CD4-positive, alpha-beta T cell treated with Interleukin-1 beta for 1 hour (primary cell): ENCODE measurements at places on chromosomes 2 and 18.

DNA sequence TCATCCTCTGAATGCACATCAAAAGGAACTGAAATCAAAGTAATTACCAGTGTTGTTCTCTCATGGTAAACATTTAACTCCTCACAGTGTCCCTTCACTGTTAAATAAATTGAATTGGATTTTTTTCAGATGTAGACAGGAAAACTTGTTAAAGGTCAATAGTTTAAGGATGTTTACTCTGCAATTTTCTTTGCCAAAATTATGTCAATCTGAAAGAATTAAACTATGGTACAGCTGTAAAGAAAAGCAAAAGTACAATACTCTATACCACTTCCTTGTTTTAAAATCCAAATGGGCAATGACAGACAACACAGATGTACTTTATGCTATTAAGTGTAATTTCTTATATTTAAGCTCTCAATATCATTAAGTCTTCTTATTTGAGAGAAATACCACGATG, 153.2 kb downstream of the WDPCP start:
- no peak for DNase-seq

DNA sequence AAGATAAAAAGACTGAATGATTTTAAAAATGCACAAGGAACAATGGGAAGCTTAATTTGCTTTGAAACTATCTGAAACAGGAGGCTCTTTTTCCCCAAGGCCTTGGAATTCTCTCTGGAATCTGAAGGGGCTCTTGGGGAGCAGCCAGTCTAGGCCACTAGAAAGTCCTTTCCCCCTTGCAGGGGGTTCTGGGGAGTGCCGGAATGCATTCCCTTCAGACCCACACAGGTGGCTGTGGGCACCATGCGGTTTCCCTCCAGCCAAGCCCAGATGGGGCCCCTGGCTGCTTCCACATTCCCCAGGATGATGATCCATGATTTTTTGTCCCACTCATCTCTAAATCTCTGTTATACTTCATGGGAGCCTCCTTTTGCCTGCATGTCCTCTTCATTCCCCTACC, 10.7 kb downstream of the GPR45 start:
- no peak for DNase-seq

DNA sequence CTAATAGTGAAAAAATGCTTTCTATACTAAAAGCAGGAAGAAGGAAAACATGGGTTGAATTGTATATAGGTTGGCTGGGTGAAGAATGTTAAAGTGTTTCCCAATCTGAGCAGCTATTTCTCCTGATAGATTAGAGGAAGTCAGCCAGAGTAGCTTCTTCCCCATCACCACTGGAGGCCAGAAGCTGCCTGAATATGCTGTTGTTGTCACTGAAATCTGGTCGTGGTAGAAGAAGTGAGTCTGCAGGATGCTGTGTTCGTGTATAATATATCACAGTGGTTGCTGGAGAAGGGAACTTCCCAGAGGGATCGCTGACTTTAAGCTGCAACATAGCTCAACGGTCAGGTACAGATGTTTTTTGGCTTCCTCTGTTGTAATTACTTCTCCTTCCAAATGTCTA, 247.5 kb upstream of the LRATD1 start:
- no peak for DNase-seq

- peak; percentile 33 for DNase-seq
These were observed 715 bp upstream of the CFAP36 start for GRCh38 chr2:55518841-55519165.

- no peak for DNase-seq
These were observed 404.0 kb downstream of the TMEM182 start for GRCh38 chr2:103165836-103166235.

- DNase-seq: no peak
These were observed 128.0 kb downstream of the NEDD4L start for GRCh38 chr18:58172031-58172430.

DNA sequence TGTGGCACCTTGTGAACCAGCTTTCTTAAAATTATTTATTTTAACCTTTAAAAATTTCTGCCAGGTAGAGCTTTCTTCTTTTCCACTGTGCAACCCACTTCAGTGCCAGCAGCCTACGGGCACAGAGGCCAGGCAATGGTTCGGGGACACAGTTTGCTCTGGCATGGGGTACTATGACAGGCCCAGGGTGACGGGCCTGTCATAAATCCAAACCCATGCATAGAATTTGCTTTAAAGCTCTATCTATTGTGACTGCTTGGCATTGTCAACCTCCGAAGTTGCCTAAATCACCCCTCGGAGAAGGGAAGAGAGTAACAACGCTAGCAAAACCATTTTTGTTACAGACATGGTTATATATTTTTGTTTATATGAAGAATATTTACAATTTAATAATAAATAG, 1.5 kb downstream of the ODC1 start:
- DNase-seq: no peak

GRCh38 chr2:132519566-132519965, 103.0 kb downstream of the GPR39 start:
- DNase-seq: no peak

- no peak for DNase-seq
These were observed 678.3 kb downstream of the CBLN2 start for GRCh38 chr18:71865888-71866287.

GRCh38 chr2:38898256-38898655, 8.6 kb downstream of the ARHGEF33 start:
- no peak for DNase-seq

DNA sequence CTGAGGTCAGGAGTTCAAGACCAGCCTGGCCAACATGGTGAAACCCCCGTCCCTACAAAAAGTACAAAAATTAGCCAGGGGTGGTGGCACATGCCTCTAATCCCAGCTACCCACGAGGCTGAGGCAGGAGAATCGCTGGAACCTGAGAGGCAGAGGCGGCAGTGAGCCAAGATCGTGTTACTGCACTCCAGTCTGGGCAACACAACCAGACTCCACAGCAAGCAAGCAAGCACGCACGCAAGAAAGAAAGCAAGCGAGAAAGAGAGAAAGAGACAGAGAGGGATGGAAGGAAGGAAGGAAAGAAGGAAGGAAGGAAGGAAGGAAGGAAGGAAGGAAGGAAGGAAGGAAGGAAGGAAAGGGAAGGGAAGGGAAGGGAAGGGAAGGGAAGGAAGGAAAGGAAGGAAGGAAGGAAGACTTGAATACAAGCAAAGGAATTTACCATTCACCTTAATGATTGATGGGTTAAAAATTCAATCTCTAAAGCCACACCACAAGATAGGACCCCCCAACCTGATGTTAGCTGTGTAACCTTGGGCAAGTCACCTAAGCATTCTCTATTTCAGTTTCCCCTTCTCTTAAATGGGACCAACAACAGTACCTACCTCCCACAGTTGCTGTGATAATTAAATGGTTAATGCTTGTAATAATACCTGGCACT, 181.7 kb downstream of the ATAD2B start:
- no peak for DNase-seq

- no peak for DNase-seq
These were observed 126.3 kb downstream of the TPGS2 start for GRCh38 chr18:36702401-36703013.

- DNase-seq: no peak
These were observed 117.5 kb upstream of the SNTG2 start for GRCh38 chr2:833180-833579.

DNA sequence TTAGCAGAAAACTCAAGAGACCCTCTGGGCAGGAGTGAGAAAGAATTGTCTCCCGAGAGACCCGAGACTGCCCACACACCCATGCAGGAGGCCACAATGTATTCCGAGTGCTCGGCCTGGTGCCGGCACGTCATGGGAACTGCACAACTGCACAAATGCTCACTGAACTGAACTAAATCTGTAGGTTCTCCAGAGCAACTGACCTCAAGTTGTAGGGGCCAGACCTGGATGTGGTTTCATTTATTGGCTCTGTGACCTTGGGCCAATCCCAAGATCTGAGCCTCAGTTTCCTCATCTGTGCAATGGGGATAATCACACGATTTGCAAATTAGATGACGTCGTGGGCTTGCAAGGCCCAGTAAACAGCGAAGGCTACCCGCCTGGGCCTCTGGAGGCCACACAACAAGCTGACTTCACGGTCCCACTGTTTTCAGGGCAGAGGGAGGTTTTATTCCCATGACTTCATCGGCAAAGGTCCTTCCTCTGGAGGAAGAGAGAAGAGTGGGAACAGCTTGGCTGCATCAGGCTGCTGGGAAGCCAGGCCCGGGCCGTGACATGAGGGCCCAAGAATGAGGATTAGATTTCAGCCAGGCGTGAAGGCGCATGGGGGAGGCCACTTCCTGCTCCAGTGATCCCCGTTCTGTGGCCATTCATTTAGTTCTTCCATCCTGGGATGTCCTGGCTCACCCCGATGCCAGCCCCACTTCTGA, 3.6 kb upstream of the ERFE start:
- DNase-seq: no peak

- DNase-seq: no peak
These were observed 19.4 kb downstream of the MMADHC start for GRCh38 chr2:149568138-149568537.

GRCh38 chr2:77922567-77922966, 400.4 kb upstream of the LRRTM4 start:
- DNase-seq: no peak

DNA sequence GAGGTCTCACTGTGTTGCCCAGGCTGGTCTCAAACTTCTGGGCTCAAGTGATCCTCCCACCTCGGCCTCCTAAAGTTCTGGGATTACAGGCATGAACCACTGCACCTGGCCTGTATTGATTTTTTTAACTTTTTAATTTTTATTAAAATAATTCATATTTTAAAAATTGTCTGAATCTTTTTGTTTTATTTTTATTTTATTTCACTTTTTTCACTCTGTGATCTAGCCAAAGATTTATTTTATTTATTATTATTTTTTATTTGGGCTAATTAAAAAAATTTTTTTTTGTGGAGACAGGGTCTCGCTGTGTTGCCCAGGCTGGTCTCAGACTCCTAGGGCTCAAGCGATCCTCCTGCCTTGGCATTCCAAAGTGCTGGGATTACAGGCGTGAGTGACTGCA, 14.1 kb downstream of the UGGT1 start:
- no peak for DNase-seq

- DNase-seq: no peak
These were observed 142.9 kb upstream of the GYPC start for GRCh38 chr2:126513033-126513432.

GRCh38 chr2:170711196-170711773, 3.9 kb upstream of the SP5 start:
- no peak for DNase-seq

DNA sequence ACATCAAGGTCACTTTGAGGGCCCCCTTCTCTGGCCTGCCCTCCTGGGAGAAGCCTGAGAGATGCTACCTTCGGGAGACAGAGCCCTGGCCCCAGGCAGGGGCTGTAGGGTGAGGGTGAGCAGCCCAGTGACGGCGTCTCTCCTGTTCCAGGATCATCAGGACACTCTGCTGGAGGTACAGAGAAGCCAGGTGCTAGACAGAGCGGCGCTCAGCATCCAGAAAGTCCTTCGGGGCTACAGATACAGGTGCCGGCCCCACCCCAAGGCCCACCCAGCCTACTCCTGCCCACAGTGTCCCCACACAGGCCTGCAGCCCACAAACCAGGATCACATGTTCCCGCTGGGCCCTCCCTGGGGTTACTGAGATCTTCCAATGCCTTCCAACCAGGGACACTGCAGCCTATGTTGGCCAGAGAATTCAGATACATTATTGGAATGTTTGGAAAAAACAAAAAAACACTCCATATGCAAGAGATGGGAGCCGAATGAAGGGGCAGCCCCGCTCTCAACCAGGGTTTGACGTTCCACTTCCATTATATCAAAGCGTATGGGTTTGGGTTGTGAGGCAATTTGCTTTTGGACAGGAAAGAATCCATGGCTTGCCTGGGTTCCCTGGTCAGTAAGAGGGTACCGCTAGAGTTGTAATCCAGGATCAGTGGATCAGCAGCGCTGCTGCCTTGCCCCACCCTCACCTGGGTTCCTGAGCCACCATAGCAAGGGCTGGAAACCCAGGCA, 49.5 kb upstream of the GPR17 start:
- DNase-seq: no peak

DNA sequence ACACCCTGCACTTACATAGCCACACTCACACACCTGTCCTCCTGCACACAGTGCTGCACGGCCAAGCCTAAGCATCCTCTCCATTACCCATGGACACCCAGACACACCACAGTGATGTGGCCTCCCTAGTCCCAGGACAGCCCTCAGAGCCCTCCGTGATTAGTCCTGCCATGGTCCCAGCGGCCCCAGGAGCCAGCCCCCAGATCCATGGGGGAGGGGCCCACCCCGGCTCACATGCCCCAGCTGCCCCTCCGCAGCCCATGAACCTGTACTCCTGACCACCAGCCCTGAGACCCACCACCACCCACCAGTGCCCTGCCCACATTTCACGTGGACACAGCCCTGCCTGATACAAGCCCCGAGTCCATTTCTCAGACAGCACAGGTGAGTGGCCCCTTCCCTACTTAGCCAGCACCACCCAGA, 8.1 kb upstream of the DUSP2 start:
- DNase-seq: no peak

DNA sequence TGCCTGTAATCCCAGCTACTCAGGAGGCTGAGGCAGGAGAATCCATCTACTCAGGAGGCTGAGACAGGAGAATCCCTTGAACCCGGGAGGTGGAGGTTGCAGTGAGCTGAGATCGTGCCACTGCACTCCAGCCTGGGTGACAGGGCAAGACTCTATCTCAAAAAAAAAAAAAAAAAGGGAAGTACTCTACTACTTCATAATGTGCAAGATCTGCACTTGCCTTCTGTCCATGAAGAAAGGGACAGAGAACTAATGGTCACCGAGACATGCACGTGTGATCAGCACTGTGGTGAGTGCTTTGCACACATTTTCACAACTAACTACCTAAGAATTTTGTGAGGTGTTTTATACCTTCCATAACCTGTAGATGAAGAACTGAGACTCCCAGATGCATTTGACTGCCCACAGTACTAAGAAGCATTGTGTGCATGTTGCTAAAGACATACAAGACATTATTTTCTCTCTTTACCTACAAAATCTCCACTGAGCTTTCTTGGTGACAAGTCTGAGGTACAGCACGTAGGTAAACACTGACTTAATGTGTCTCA, 784.8 kb upstream of the ID2 start:
- DNase-seq: no peak

- no peak for DNase-seq
These were observed 123.3 kb upstream of the SLC1A4 start for GRCh38 chr2:64865831-64866345.

DNA sequence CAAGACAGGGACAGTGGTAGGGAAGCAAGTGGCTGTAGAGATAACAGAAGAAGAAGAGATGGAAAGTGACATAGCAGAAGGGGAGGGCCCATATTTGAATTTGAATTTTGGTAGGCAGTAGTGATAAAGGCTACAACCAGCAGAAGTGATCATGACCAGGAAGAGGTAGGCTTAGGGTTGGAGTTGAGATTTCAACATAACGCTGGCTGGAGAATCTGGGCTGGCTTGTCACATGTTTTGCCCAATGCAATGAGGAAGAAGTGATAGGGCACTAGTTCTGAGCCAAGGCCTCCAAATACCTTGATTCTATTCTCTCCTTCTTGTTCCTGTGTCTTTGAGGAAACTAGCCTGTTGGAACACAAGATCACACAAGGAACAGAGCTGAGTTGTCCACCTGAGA, 69.4 kb downstream of the SCG2 start:
- DNase-seq: no peak

DNA sequence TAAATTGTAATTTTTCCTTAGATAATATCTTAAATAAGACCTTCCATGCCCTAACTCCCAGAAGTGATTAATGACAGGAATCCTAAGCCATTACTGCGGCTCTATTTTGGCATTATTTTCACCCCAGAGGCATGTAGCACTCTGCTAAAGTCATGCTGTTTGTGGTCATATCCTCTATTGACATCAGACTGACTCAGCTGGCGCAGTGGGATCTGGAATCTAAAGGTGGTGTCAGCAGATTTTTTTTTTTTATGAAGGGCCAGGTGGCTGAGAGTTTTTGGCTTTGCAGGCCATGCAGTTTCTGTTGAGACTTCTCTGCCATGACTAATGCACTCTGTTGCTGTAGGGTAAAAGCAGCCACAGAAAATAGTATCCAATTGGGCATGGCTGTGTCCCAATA, 64.1 kb upstream of the ACVR1C start:
- DNase-seq: no peak
